ENCODE measurements at places on chromosomes 11 and 22. TPM values are rescaled to one million over a fixed set of nuclear protein-coding genes. Genes with fewer than 3 reads are reported as not detected.

- no peak overlapping the region for H3K27ac ChIP-seq
- peaks cover 2% of the 10 kb centered on the region for H3K27me3 ChIP-seq
- H3K4me1 ChIP-seq, result no peaks in the 10 kb centered on the region
- no peak for DNase-seq
- H3K4me3 ChIP-seq, result no peak overlapping the region
- no peaks in the 10 kb centered on the region for H3K36me3 ChIP-seq
Measured at GRCh38 chr11:115276191-115276590, 228.0 kb downstream of the CADM1 start.

DNA sequence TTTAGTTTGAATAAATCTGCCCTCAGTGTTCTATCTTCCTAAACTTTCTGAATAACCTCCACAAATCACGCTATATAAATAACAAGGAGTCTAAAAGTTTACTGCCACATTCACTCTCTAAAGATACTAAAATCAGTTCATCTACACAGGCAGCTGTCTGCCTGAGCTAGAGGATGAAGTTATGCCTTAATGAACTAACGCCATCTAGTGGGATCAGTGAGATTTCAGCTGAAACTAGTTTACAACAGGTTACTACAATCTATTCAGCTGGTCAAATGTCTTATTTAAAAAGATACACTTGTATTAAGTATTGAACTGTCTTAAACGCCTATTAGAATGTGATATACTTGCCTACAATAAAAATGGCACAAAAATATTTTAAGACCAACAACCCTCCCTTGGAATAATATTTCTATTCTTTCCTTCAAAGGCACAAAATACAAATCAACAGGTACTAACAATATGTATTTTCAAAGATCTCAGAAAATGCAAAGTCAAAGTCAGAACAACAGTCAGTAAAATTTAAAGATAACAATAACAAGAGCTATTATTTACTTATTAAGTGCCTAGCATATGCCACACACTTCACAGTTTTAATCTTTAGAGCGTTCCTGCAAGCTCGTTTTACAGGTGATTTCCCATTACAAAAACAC lies 84.1 kb downstream of the LARGE2 start:
- peak; percentile 14 for DNase-seq
- H3K27me3 ChIP-seq, result no peaks in the 10 kb centered on the region
- H3K4me3 ChIP-seq, result no peak overlapping the region

DNA sequence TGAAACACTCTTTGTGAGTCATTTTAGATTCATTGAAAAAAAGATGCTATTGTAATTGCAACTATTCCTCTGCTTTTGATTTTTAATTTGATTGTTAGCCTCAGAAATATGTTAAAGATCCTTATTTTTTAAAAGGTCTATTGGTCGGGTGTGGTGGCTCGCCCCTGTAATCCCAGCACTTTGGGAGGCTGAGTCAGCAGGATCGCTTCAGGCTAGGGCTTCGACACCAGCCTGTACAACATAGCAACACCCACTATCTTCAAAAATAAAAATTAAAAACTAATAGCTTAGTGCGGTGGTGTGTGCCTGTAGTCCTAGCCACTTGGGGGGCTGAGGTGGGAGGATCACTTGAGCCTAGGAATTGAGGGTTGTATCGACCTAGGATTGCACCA lies 71.9 kb upstream of the MYO18B start:
- peaks cover 2% of the 10 kb centered on the region for H3K36me3 ChIP-seq
- H3K4me3 ChIP-seq, result no peak overlapping the region
- no peaks in the 10 kb centered on the region for H3K27me3 ChIP-seq
- DNase-seq, result no peak

DNA sequence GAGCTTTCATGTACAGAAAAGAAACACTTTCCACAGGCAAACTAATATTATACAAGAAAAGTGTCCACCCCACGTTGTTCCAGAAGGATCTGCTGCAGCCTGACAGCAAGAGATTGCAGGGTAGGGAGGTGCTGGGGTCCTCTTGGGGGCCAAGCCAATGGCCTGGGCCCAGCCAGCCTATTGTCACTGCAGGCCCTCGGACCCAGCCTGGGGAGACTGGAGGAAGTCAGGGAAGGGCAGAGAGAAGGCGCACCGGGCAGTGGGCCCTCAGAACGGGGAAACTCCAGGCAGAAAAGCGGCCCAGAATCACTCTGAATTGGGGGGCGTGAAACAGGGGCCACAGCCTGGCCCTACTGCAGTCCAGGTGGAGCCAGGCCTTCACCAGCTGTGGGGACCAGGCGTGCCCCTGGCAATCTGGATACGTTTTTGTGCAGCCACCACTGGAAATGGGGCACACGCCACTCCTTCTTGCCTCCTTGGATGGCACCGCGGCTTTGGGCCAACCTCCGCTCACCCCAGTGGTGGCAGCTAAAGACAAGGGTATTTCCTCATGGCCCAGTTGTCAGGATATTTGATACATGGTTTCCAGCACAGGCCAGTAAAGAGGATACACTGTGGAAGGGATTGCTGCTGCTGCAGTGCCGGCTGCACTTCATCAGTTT lies 3.9 kb upstream of the NAP1L4 start:
- H3K27me3 ChIP-seq, result no peaks in the 10 kb centered on the region
- H3K36me3 ChIP-seq, result peaks cover 11% of the 10 kb centered on the region
- H3K4me3 ChIP-seq, result no peak overlapping the region
- H3K27ac ChIP-seq, result no peak overlapping the region
- no peaks in the 10 kb centered on the region for H3K4me1 ChIP-seq

DNA sequence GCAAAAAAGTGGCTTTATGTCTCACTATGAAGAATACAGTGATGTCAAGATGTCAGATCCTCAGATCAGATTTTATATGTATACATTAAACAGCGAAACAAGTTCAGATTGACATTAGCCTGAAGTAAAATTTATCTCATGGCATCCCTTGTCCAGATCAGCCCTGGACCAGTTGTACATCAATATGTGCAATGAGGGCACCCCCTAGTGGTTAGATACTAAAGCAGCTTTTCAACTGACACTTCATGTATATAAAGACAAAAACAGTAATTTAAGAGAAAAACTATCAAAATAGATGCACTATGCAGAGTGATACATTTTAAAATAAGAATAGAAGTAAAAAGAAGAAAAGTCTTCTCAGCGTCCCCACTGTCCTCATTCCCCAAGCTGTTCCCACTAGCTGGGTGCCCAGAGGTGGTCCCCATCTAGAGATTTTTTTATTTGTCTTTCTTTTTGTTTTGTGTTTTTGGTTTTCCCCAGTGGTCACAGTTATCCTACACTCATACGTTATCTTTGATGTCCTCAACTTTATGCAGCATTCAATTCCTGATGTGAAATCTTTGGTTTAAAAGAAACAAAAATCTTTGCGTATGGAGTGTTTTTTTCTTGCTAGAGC lies 2193.4 kb upstream of the RAG2 start:
- no peaks in the 10 kb centered on the region for H3K4me1 ChIP-seq
- H3K27me3 ChIP-seq, result no peaks in the 10 kb centered on the region
- no peak overlapping the region for H3K27ac ChIP-seq
- H3K4me3 ChIP-seq, result no peak overlapping the region
- no peaks in the 10 kb centered on the region for H3K36me3 ChIP-seq

- peaks cover 14% of the 10 kb centered on the region for H3K36me3 ChIP-seq
- no peak overlapping the region for H3K27ac ChIP-seq
- DNase-seq, result no peak
Measured at GRCh38 chr11:96102664-96103078, 178.8 kb upstream of the MTMR2 start.

DNA sequence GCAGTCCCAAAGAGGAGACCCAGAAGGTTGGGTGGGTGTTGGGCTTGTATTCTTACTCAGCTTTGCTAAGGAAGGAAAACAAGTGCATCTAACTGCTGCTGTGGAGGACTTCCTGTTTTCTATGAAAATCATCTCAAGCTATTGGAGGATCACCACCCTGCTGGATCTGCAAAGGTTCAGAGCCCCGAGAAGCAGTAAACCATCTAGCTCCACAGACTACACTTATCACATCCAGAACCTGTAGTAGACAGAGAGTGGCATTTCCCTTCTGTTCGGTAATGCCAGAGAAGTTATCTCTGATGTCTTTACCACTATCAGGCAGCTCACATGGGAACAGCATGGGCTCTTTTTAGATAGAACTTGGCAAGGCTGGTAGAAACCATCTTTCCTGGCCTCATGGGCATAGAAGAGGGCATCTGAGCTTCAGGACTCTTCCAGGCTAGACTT lies 21.7 kb downstream of the KCNJ1 start:
- H3K4me1 ChIP-seq, result peaks cover 18% of the 10 kb centered on the region
- no peaks in the 10 kb centered on the region for H3K36me3 ChIP-seq
- H3K27ac ChIP-seq, result no peak overlapping the region
- no peak overlapping the region for H3K4me3 ChIP-seq

GRCh38 chr22:30876915-30877553 lies 91.5 kb downstream of the MORC2 start:
- no peak overlapping the region for H3K27ac ChIP-seq
- no peaks in the 10 kb centered on the region for H3K36me3 ChIP-seq
- DNase-seq, result no peak
- H3K4me3 ChIP-seq, result no peak overlapping the region
- H3K4me1 ChIP-seq, result no peaks in the 10 kb centered on the region

GRCh38 chr11:110317516-110317932 lies 21.1 kb upstream of the RDX start:
- peaks cover 12% of the 10 kb centered on the region for H3K27me3 ChIP-seq
- no peak overlapping the region for H3K27ac ChIP-seq

DNA sequence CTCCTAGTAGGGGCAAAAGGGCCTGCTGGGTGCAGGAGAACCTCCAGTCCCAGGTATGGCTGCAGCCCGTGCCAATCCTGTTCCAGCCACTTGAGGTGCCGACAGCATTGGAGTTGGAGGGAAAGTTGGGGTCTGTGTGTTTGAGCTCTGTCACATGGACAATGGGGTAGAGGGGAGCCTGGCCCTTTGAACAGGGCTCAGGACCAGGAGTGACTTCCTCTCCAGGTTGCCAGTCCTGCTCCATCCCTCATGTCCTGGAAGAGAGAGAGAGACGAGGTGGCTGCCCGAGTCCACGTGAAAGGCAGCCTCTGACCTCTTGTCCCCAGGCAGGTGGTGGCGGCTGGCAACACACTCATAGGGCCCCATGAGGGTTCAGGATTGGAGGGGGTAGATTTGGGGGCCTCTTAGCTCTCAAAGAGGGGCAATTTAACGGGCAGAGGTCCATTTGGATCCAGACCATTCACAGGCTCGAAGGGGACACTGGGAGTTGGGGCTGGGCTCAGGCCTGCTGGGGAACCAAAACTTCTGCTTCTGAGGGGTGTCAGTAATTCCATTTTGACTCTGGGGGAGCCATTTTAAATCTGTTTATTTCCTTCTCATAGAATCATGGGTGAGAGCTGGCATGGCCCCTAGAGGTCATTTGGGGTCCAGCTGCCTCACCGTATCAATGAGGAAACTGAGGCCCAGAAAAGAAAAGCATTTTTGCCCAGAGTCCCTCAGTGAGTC lies 4.1 kb downstream of the ADORA2A start:
- H3K27me3 ChIP-seq, result no peaks in the 10 kb centered on the region
- peak overlapping the region; percentile 87 for H3K27ac ChIP-seq
- H3K4me1 ChIP-seq, result peaks cover 81% of the 10 kb centered on the region
- H3K36me3 ChIP-seq, result peaks cover 25% of the 10 kb centered on the region
- no peak for DNase-seq

GRCh38 chr11:26710489-26710888 lies 11.4 kb downstream of the SLC5A12 start:
- H3K36me3 ChIP-seq, result no peaks in the 10 kb centered on the region
- H3K4me1 ChIP-seq, result no peaks in the 10 kb centered on the region
- DNase-seq, result no peak
- H3K4me3 ChIP-seq, result no peak overlapping the region

GRCh38 chr11:83643115-83643514 lies 356.9 kb upstream of the CCDC90B start:
- H3K4me1 ChIP-seq, result no peaks in the 10 kb centered on the region
- no peak overlapping the region for H3K4me3 ChIP-seq
- peaks cover 14% of the 10 kb centered on the region for H3K27me3 ChIP-seq
- DNase-seq, result no peak
- no peaks in the 10 kb centered on the region for H3K36me3 ChIP-seq
- no peak overlapping the region for H3K27ac ChIP-seq

The BTG4 gene
- not detected for total RNA-seq

The NLRP6 gene
- total RNA-seq, result 1.5 TPM

The CRYAB gene
- total RNA-seq, result not detected

The GDPD4 gene
- not detected for total RNA-seq

The CCDC87 gene
- 0.12 TPM for total RNA-seq

The SCUBE1 gene
- total RNA-seq, result not detected

Data from activated naive CD4-positive, alpha-beta T cell treated with anti-CD3 and anti-CD28 coated beads for 36 hours (primary cell).